ENCODE measurements at places on chromosomes 3 and 15.

DNA sequence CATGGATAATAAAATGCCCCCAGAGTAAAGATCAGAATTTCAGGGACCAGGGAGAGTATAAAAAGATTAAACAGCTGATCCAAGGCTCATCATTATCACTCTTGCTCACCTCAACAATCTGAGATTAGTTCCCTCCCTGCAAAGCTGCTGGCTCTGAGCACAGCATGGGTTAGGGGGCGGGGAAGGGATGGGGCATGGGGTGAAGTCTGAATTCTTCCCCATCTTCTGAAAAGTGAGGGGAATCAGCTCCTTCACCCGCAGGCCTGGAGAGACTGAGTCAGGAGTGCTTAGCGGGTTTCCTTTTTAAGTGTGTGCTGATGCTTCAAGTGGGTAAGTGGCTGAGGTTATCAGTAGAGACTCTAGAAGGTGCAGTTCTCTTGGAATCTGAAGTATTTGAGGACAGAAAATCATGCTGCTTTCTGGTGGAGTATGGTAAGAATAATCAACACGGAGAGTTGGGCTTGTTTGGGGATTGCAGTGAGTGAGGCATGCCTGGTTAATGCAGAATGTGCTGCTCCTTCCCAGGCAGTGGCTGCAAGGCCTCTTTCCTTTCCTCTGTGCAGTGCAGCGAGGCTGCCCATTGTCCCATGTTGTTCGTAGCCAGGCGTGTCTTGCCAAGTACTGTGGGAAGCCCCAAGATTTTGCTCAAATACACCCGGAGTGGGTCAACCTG lies 59.2 kb upstream of the TRAK1 start:
- DNase-seq: no peak

GRCh38 chr15:38024293-38025091 lies 90.1 kb downstream of the TMCO5A start:
- DNase-seq: no peak

- DNase-seq: no peak
Observed at GRCh38 chr3:2512881-2513280, 414.2 kb downstream of the CNTN4 start.

GRCh38 chr3:133486658-133487057 lies 86.8 kb downstream of the BFSP2 start:
- DNase-seq: no peak

GRCh38 chr3:46089237-46090011 lies 62.1 kb upstream of the XCR1 start:
- no peak for DNase-seq

GRCh38 chr3:110518031-110518430 lies 553.6 kb upstream of the NECTIN3 start:
- no peak for DNase-seq

- DNase-seq: no peak
Observed at GRCh38 chr3:64002233-64002632, 21.1 kb downstream of the PSMD6 start.

DNA sequence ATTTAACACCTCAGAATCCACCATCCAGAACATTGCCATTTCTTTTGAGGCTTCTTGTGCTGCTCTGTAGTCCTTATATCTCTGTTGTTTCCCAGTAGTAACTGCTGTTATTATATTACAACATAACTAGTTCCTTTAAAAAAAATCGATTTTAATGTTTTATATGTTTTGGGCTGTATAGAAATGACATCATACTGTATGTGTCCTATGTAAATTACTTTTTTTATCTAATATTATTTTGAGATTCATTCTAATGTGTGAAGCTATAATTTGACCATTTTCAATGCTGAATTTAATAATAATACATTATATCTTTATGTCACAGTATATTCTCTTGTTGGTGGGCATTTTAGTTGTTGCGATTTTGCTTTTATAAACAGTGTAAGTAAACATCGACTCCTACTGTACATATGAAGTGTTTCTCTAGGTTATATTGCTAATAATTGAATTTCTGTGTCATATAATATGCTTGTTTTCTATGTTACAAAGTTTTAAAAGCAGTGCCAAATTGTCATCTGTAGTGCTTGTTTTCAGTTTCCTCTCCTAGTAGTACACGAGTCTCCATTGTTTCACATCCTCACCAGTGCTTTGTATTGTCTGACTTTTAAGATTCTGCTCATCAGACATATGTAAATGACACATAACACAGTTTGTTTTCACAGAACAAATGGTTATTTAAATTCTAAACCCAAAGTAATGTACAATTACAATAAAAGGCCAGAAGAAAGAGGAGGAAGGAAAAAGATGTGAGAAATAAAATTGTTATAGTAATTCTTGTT lies 172.0 kb upstream of the LRRFIP2 start:
- DNase-seq: no peak

DNA sequence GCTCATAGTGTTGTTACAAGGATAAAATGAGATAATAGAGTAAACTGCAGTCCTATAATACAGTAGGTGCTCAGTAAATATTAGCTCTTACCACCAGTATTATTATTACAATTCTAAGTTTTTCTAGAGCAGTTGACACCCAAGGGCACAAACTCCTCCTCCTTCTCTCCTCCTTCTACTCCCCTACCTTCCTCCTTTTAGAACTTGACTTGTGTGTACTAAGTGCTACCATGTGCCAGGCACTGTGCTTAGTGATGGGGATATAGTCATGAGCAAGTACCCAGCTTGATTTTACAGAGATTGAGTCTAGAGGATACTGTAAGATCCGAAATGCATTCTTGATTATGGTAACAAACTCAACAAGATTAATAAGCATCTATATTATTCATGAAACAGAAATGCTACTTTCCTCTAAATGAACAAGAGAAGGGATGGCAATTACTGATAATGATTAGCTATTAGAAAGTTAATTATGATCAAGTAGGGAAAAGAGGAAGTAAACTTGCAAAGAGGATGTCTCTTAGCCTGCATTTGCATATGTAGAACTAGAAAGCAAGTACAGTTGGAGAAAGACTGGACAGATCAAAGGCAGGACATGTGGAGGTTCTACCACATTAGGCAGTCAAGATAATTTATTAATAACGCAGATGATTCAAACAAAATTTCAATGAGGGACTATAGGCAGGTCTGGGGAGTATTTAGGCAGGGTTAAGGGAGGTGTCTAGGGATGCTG lies 72.3 kb downstream of the CLDN11 start:
- DNase-seq: no peak

GRCh38 chr3:141094790-141095545 lies 43.8 kb downstream of the SPSB4 start:
- no peak for DNase-seq

- no peak for DNase-seq
Observed at GRCh38 chr3:36480911-36481648, 100.8 kb downstream of the STAC start.

DNA sequence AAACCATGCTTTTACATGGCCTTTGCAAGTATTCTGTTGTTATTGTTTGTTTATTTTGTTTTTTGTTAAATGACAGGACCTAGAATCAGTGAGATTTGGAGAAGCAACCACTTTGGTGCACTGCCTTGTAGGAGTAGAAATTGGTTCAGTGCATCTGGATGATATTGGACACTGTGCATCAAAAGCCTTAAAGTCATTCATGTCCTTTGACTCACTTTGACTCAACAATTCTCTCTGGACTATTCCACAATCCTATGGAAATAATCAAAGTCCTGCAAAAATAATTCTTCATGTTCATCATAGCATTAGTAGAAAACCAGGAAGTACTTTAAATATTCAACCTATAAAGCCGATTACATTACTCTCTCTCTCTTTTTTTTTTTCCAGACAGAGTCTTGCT lies 224.8 kb downstream of the ABHD5 start:
- DNase-seq: no peak

DNA sequence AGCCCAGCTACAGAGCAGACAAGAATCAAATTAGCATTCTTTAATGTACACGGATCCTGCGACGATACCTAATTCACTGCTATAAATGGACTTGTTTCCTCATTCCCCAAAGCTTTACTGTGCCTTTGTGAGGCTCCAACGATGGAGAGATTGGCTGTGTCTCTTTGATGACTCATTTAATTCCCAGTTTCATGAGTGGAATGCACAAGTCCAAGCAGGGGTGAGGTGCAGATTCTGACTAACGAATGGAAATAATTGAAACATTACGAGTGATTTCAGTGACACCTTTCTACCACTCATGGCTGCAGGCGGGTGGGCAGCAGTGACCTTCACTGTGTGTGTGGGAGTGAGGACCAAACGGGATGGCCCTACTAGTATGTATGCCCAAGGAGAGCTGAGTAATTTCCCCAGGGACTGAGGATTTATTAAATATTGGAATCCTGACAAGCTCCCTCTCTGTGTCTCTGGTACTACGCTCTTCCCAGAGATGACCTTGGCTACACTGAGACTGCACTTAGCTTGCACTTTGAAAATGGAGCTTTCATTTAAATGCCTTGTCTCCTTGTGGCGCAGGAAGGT lies 156.7 kb downstream of the CACNA2D3 start:
- DNase-seq: no peak

- DNase-seq: no peak
Observed at GRCh38 chr15:57203906-57204305, 172.4 kb upstream of the CGNL1 start.

GRCh38 chr3:164806188-164806587 lies 272.1 kb downstream of the SI start:
- DNase-seq: no peak

GRCh38 chr3:64796607-64797399 lies 109.0 kb upstream of the ADAMTS9 start:
- no peak for DNase-seq

DNA sequence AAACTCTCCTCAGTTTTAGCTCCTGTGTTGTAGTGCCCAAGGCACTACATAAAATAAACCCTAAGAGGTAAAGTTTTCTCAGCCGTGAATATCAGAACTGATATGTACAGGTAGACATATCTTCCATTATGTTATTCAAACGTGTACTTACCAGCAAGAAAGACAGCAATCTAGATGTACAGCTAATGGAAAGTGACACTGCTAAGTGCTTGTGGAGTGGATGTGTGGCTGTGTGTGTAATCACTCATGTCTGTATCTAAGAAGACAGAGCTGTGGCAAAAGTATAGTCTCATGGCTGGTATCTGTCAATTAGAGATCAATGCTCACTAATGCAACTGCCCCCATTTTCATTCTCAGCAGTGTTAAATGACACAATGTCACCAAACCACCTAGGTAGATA lies 101.3 kb downstream of the FMN1 start:
- no peak for DNase-seq

- DNase-seq: no peak
Observed at GRCh38 chr3:194755671-194756459, 70.2 kb downstream of the FAM43A start.

- no peak for DNase-seq
Observed at GRCh38 chr15:50881121-50882048, 27.1 kb upstream of the AP4E1 start.

DNA sequence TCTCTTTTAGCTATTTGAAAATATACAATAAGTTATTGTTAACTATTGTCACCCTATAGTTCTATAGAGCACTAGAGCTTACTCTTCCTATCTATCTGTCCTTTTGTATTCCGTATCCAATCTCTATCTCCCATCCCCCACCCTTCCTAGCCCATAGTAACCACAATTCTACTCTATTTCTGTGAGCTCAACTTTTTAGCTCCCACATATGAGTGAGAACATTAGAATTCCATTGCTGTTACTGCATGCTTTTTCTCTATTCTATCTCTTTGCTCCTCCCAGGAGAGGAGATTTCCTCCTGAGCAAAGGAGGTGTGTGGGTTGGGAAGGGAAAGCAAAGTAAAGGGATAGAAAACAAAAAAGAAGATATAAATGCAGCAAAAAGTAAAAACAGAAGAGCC lies 105.6 kb upstream of the SLC4A7 start:
- DNase-seq: no peak

GRCh38 chr3:182814419-182815062 lies 21.2 kb downstream of the ATP11B start:
- DNase-seq: no peak

- no peak for DNase-seq
Observed at GRCh38 chr15:83846847-83847246, 192.9 kb downstream of the ADAMTSL3 start.

DNA sequence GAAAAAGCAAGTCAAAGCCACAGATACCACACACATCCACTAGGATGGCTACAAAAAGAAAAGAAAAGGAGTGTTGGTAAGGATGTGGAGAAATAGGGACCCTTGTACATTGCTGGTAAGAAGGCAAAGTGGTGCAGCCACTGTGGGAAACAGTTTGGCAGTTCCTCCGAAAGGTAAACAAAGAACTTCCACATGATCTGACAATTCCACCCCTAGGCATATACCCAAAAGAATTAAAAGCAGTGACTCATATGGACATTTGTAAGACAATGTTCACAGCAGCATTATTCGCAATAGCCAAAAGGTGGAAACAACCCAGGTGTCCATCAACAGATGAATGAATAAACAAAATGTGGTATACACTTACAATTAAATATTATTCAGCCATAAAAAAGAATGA lies 22.2 kb upstream of the GMPPB start:
- DNase-seq: no peak
